Lower lobe of right lung (tissue), 2 donors: ENCODE measurements at places on chromosomes 7 and 10.

- DNase-seq, result no peak
Measured at GRCh38 chr10:132624847-132625471, 87.4 kb downstream of the INPP5A start.

DNA sequence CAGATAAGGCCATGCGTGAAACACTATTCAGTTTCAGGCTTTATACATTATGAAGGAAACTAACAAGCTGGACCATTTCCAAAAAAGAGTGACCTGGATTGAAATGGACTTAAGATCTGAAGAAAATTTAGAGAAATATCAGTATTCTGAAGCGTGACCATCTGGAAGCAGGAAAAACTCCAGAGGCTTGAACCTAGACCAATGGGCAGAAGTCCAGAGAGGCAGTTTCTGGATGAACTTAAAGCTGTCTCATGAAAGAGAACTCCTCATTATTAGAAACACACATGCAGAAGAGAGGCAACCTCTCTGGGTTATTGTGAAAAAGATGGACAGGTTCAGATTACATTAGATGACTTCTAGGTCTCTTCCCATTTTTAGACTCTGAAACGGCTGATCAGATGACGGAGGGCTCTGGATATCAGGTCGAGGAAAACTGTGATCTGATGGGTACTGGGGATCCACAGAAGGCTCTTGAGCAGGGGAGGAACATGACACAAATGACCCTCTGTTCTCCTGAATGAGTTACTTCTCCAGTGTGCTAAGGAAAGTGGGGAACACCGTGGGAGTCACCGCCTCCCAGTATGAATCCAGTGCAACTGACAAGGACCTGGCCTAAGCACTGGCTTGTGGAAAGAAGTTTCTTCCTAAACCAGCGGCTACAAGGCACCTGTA lies 116.5 kb downstream of the SPDYE5 start:
- DNase-seq, result no peak

GRCh38 chr7:72394016-72394415 lies 18.1 kb downstream of the CALN1 start:
- DNase-seq, result no peak

- DNase-seq, result peak; percentile 84
Measured at GRCh38 chr10:88835096-88835909, 16.3 kb downstream of the ANKRD22 start.

DNA sequence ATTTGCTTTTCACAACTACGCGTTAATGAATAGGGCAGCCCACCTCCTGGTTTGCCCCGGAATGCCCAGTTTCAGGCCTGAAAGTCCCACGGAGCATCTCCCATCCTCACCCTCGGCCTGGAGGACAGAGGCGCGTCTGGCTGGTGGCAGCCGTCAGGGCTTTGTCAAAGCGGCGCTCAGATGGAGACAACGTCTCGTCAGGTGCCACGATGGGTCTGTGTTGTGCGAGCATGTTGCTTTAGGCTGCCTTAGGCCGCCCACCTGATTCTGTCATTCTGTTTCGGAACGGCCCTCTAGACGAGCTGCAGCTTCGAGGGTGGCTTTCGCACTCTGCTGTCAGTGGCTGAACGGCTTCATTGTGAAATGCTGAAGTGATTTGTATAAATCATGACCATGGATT lies 39.4 kb upstream of the CFAP46 start:
- peak; percentile 39 for DNase-seq
